ENCODE measurements at places on chromosomes 16 and 17. TPM values are rescaled to one million over a fixed set of nuclear protein-coding genes. Genes with fewer than 3 reads are reported as not detected.

DNA sequence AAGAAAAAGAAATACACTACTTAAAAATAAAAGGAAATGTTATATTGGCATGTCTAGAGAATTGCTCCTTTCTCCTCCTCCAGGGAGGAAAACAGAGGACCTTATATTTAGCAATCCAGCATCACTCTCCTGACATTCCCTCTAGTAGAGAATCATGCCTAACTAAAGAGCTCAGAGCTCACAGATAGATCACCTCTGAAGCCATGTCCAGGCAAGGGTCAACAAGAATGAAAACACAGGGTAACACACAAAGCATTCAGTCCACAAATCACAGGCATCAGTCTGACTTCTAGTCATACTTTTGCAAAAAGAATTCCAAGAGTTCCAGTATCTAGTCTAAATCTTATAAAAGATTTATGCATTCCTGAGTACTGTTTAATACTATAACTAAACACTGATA, 4.4 kb upstream of the HASPIN start:
- no peak overlapping the region for H3K4me3 ChIP-seq
- no peaks in the 10 kb centered on the region for H3K27me3 ChIP-seq
- H3K4me1 ChIP-seq: peaks cover 48% of the 10 kb centered on the region
- no peak for DNase-seq
- H3K27ac ChIP-seq: no peak overlapping the region

- peaks cover 9% of the 10 kb centered on the region for H3K4me1 ChIP-seq
- no peak for DNase-seq
- no peaks in the 10 kb centered on the region for H3K27me3 ChIP-seq
- H3K36me3 ChIP-seq: peaks cover 5% of the 10 kb centered on the region
- peak overlapping the region; percentile 93 for H3K27ac ChIP-seq
- no peak overlapping the region for H3K4me3 ChIP-seq
These were observed 1.9 kb downstream of the FLYWCH1 start for GRCh38 chr16:2913603-2914002.

GRCh38 chr17:17500999-17501605, 4.9 kb upstream of the RASD1 start:
- H3K36me3 ChIP-seq: no peaks in the 10 kb centered on the region
- H3K4me1 ChIP-seq: peaks cover 8% of the 10 kb centered on the region
- DNase-seq: no peak
- no peaks in the 10 kb centered on the region for H3K27me3 ChIP-seq

DNA sequence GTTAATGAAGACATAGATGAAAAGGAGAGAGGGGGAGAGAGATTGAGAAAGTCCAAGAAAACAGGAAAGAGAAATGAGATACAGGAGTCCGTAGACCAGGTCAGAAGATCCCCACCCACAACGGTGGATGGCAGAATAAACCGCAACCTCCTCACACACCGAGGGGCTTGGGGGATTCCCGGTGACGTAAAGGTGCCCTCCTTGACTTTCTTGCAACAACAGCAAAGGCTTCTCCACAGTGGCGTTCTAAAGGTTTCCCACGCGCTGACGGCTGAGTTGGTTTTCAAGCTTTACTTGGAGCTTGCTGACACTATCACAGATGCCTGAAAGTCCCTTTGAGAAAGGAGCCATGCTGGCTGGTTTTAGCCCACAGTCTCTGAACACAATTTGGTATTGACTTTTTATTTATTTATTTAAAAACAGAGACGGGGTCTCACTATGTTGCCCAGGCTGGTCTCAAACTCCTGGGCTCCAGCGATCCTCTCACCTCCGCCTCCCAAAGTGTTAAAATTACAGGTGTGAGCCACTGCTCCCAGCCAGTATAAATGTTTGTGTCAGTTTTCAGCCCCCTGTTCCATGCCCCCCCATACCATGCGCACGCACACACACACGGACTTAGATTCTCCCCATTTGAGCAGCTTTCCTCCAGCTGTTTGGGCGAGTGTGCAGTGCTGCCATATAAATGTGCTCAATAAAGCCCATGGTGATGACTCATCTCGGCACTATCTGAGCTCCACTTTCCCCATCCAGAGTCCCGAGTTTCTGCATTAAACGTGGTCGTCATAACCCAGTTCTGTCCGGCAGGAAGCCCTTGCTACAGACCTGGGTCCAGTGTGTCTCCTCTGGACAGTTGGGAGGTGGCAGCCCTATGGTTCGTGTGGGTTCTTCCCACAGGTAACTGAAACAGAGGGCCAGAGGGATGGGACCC, 33.0 kb upstream of the SEC14L1 start:
- no peak overlapping the region for H3K4me3 ChIP-seq
- peak overlapping the region; percentile 80 for H3K27ac ChIP-seq
- H3K36me3 ChIP-seq: no peaks in the 10 kb centered on the region
- no peak for DNase-seq

- peaks cover 88% of the 10 kb centered on the region for H3K36me3 ChIP-seq
- H3K4me1 ChIP-seq: peaks cover 25% of the 10 kb centered on the region
- no peak overlapping the region for H3K4me3 ChIP-seq
- no peak for DNase-seq
- no peaks in the 10 kb centered on the region for H3K27me3 ChIP-seq
These were observed 22.5 kb downstream of the CYB5D2 start for GRCh38 chr17:4165301-4166010.

DNA sequence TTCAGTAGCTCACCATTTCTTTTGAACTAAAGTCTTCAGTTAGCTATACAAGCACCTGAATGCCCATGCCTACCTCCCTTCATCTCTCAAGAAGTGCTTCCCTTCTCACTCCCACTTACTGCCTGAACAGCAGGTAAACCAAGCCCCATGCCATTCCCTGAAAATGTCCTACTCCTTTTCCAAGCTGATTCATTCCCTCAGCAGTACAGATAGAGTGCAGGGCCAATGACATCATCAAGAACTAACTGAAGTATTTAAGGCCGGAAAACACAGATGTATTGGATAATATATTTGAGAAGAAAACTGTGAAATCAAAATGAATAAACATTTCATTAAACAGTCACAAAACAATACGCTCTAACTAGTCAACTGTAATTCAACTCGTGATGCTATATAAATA, 478.8 kb upstream of the CDH11 start:
- DNase-seq: no peak
- no peak overlapping the region for H3K27ac ChIP-seq
- no peaks in the 10 kb centered on the region for H3K36me3 ChIP-seq
- no peaks in the 10 kb centered on the region for H3K4me1 ChIP-seq
- no peaks in the 10 kb centered on the region for H3K27me3 ChIP-seq
- H3K4me3 ChIP-seq: no peak overlapping the region

DNA sequence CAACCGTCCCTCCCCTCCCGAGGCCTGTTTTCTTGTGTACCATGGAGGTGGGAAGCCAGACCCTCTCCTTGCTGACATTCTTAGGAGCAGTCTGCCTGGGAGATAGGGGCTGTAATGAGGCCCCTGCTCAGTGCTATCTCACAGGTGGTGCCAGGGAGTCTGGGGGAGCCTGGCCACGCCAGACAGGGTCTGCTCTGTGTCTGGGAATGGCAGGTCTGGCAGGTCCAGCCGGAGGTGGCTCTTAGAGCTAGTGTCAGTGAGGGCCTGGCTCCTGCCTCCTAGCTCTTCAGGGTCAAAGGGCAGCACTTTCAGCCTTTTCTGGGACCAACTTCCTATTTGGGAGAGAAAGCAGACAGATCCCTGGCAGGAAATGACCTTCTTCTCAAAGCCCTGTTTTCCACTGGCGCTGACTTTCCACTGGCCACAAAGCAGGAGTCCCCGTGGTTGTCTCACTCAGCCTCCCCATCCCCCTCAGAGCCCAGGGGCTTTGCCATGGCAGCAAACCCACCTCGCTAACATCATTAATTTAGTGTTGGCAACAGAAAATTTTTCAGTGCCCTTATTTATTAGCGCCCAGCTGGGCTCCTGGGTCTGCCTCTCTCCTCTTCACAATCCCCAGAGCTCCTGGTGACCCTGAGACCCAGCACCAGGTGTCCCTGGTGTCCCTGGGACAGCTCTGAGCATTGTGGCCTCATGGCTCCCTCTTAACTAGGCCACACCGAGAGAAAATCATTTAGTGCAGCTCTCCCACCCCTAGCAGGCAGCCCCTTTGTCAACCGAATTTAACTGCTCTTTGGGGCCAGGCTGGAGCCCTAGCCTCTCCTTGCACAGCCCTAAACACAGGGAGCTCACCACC, 24.0 kb upstream of the DOK4 start:
- H3K36me3 ChIP-seq: peaks cover 28% of the 10 kb centered on the region
- H3K27ac ChIP-seq: no peak overlapping the region
- DNase-seq: no peak
- no peak overlapping the region for H3K4me3 ChIP-seq
- H3K27me3 ChIP-seq: no peaks in the 10 kb centered on the region

- H3K27me3 ChIP-seq: no peaks in the 10 kb centered on the region
- H3K4me3 ChIP-seq: peak overlapping the region; percentile 17
- DNase-seq: no peak
- H3K4me1 ChIP-seq: peaks cover 24% of the 10 kb centered on the region
These were observed 18.5 kb downstream of the ARL4D start for GRCh38 chr17:43416998-43417890.

DNA sequence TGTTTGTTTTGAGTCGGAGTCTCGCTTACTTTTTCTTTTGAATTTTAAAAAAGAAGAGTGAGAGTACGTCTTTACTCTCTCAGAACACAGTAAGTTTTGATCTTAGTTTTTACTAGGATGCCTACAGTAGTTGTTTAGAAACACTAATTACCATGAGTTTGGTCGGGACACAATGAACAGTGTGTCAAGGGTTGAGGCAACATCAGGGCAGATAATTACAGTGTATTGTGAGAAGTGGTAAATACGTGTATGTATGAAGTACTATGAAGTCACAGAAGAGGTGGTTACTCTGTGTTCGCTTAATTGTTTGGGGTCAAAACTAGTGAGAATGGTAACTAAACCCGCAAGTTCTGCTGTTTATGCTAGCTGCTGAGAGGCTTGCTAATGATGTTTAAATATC, 18.2 kb downstream of the PAFAH1B1 start:
- H3K36me3 ChIP-seq: no peaks in the 10 kb centered on the region
- DNase-seq: no peak
- H3K4me1 ChIP-seq: peaks cover 90% of the 10 kb centered on the region
- H3K27me3 ChIP-seq: no peaks in the 10 kb centered on the region
- no peak overlapping the region for H3K27ac ChIP-seq
- no peak overlapping the region for H3K4me3 ChIP-seq

DNA sequence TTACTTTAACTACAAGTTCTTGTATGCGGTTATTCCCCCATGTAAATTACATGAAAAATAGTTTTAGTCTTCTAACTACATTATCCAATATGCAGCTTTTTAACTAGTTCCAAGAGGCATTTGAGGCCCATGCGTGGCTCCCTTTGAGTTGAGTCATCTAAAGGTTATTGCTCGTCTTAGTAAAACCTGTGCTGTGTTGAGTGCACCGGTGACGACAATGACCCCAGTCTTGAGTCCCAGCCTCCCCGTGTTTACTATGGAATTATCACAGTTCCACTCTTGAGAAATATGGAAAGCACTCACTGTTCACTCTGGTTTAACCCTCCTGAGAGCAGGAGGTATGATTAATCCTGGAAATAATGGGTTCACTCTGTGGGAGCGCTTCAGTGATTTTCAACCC, 119.2 kb downstream of the PITPNC1 start:
- H3K4me1 ChIP-seq: peaks cover 13% of the 10 kb centered on the region
- H3K4me3 ChIP-seq: no peak overlapping the region
- H3K36me3 ChIP-seq: no peaks in the 10 kb centered on the region

- H3K27ac ChIP-seq: peak overlapping the region; percentile 99
- no peaks in the 10 kb centered on the region for H3K27me3 ChIP-seq
- H3K4me1 ChIP-seq: peaks cover 54% of the 10 kb centered on the region
- no peak for DNase-seq
These were observed 593 bp upstream of the HEXIM1 start for GRCh38 chr17:45147581-45148182.

GRCh38 chr16:60563166-60563565, 1473.1 kb downstream of the CDH8 start:
- H3K27ac ChIP-seq: no peak overlapping the region
- no peak for DNase-seq
- no peak overlapping the region for H3K4me3 ChIP-seq
- H3K36me3 ChIP-seq: no peaks in the 10 kb centered on the region
- H3K4me1 ChIP-seq: no peaks in the 10 kb centered on the region
- no peaks in the 10 kb centered on the region for H3K27me3 ChIP-seq

DNA sequence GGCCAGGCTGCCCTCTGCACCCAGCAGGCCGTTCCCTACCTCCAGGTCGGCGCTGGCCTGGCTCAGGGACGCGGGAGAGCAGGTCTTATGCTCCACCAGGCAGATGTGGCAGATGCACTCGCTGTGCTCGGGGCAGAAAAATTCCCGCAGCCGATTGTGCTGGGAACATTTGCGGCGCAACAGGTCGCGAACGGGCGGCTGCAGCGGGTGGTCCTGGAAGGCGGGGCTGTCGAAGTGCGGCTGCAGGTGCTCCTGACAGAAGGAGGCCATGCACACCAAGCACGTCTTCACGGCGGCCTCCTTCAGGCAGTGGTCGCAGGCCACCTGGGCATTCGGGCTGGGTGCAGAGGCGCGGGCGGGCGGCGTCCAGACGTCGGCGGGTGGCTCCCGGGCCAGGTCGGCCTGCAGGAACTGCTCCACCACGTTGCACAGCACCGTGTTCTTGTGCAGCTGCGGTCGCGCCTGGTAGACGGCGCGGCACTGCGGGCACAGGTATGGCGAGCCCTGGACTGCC, 439 bp downstream of the TRIM25 start:
- H3K27me3 ChIP-seq: no peaks in the 10 kb centered on the region
- H3K36me3 ChIP-seq: peaks cover 6% of the 10 kb centered on the region
- peak overlapping the region; percentile 93 for H3K27ac ChIP-seq
- H3K4me1 ChIP-seq: peaks cover 50% of the 10 kb centered on the region
- H3K4me3 ChIP-seq: peak overlapping the region; percentile 97

KRTAP17-1 gene
- total RNA-seq: not detected

DNA sequence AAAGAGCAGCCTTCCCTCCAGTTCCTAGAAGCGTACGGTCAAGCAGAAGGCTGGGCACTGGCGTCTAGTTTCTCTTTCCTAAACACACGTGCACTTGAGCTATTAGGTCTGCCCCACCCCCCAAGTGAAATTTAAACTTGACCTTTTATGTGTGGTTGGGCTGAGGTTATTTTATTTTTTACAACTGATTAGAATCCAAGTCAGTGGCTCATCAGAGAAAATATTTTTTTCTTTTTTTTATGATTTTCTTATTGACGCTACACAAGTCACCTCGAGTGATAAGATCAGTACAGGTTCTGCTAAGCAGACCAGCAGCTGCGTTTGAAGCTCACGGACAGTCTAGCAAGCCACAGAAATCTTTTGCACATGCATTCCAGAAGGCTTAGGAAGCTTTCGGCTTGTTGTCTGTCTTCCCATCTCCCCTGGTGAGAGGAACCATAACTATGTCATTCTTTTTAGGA, 95.1 kb downstream of the ZFHX3 start:
- peaks cover 29% of the 10 kb centered on the region for H3K36me3 ChIP-seq
- H3K4me3 ChIP-seq: no peak overlapping the region
- H3K27ac ChIP-seq: no peak overlapping the region

Measured in esophagus muscularis mucosa (tissue), 4 donors.